Stimulated activated CD8-positive, alpha-beta memory T cell treated with anti-CD3 and anti-CD28 coated beads, Interleukin-7, amount 100 ng/mL, for 4 hours (primary cell): ENCODE measurements at places on chromosomes 1 and 21.

GRCh38 chr1:197991594-197991993, 74.4 kb downstream of the LHX9 start:
- no peak for DNase-seq

DNA sequence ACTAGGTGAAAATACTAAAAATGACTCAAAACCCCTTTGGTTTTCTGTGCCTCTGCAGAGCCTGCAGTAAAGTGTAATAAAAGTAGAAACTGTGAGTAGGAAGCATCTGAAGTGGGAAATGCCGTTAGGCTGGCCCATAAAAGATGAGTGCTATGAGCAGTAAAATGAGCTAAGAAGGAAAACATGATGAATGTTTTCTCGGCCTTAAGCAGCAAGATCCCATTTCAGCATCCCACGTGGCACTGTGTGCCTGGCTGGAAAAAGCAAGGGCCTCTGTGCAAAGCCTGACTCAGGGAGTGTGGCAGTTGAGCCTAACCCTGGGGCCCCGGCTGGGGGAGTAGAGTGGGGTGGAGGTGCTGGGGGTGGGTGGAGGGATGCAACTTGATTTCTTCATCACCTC, 109.5 kb downstream of the TBX15 start:
- DNase-seq = no peak

DNA sequence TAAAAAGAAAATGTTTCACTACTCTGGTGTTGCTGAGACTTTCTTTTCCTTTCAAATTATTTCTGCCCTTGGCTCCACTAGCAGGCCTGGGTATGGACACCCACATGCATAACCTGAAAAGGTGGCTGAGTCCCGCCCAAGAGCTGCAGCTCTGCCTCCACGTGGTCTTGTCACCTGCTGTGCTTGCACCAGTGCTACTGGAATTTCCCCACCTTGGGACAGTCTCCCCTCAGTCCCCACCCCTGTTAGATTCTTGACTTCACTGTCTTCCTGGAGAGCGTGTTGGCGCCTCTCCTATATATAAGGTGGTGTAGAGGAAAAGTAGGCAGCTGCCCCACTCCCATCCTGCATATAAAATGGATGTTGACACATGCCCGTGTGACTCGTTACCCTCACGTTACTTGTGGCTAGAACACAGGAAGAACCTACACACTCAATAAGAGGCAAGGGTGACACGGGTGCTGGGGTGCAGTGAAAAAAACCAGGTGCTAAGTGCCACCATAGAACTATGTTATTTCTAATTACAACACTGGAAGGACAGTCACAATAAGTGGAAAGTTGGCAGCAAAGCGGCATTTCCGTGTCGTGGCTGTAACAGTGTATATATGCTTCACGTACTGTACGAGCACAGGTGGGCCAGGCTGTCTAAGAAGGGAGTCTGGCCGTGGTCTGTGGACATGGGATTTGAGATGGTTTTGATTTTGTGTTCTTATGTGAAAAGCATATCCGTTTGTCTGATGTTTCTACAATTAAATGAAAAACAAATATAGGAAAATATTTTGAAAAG, 61.0 kb downstream of the POFUT2 start:
- DNase-seq = no peak

DNA sequence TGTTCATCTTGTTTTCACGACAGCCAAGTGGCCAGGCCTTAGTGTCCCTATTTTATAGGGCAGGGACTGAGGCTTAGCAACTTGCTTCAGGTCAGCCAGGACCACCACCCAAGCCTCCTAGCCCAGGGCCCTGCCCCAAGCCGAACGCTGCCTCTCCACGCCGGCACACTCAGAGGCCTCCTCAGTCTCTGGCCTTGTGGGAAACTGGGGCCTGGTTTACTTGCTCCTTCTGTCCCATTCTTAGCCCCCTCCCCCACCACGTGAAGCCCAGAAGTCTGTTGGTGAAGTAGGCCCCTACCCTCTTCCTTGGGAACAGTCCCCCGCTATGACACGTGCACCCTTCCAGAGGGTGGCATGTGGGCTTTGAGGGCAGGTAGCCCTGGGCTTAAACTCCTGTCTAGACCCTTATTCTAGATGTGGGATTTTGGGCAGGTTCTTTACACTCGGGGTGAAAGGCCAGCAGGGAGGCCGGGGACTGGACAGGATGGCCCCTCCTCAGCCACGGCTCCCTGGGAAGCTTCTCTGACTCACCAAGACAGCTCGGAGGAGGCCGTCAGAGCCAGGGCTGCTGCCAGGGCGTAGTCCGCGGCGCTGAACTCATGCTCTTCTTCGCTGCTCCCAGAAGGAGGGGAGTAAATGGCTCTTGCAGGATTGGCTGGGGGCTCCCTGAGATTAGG, 4.3 kb downstream of the MYOM3 start:
- DNase-seq = no peak

DNA sequence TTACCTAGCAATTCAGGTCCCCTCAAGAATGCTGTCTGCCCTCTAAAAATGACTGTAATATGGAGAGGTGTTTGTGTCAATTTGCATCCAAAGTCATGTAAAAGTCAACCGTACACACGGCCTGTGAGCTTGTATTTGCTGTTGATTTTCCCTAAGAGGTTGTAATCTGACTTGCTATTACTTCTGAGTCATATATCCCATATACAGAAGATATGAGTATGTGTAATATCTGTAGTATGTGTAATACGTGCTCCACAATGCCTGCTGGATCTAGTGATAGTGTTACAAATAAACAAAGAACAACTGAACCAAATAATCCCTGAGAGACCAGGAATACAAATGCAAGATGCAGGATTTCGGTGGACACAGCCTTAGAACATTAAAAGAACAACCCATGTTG, 1.4 kb upstream of the KCNJ6 start:
- DNase-seq = no peak

GRCh38 chr1:40648200-40648599, 17.3 kb downstream of the RIMS3 start:
- DNase-seq = no peak

DNA sequence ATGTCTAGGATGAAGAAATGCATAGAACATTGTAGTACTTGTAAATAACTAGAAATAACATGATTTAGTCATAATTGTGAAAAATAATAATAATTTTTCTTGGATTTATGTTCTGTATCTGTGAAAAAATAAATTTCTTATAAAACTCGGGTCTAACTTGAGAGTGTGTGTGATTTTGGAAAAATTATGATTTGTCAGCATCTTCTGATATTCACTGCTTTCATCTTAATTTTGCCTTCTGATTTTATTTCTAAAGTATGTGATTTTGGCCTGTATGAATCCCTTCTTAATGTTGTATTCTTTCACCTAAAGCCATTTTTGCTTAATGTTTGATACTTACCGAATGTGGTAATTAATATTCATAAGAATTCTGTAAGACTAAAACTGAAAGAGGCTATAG, 14.3 kb downstream of the IFI44 start:
- DNase-seq = no peak

- no peak for DNase-seq
Measured at GRCh38 chr1:9349331-9349851, 56.7 kb downstream of the SPSB1 start.

DNA sequence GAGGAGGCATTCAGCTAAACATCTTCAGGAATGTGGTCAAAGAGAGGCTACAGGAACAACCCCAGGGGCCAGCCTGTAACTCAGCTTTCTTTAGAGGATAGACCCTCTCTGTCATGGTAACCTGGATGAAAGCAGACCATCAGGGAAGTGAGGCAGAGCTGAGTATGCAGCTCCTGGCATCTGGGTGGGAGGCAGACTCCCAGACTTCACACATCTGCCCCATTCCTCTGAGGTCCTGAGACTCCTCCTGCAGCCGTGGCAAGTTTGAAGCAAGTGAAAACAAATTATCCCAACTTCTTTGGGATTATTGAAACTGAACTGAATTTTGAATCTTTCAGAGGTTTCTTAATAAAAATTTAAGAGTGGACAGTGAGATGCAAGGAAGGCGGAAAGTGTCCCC, 126.1 kb upstream of the KIAA0040 start:
- DNase-seq = no peak

DNA sequence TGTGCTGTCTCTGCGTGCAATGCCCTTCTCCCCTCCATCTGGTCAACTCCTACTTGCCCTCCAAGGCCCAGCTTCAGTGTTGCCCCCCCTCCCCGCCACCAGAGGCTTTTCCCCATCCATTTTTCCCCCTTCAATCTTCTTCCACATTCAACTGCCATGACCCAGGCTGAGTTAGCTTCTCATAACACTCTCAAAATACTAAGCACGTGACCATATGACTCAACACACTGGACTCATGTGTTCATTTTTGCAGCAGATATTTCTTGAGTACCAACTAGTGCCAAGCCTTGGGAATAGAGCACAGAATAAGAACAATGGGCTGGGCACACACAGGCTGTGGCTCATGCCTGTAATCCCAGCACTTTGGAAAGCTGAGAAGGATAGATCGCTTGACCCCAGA, 132.1 kb downstream of the IGSF21 start:
- no peak for DNase-seq

- no peak for DNase-seq
Measured at GRCh38 chr1:200090252-200091159, 63.0 kb downstream of the NR5A2 start.

DNA sequence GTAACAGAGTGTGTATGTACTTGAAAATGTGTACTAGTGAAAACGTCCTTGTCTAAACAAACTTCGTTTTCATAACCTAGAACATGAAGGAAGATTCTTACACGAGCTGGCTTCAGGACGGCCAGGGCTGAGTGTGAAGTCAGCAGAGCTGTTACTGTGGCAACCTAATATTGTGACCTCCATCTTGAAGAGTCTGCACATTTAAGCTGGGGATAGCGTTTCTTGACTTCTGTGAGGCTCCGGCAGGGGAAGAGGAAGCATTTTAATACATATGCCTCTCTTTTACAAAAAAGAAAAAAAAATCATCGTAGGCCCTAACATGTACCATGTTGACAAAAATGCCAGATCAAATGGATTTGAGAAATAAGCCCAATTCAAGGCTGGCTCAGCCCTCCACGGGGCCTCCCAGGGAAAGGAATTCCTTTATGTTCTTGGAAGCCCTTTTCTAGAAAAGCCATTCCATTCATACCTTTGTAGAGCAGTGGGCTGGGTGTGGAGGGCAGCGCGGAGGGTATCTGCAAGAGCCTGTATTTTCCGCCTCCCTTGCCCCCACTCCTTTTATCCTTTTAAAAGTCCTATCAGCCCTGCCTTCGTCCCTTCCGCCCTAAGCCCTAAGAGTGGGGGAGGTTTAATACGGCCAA, 51.1 kb downstream of the SIM2 start:
- DNase-seq = no peak

DNA sequence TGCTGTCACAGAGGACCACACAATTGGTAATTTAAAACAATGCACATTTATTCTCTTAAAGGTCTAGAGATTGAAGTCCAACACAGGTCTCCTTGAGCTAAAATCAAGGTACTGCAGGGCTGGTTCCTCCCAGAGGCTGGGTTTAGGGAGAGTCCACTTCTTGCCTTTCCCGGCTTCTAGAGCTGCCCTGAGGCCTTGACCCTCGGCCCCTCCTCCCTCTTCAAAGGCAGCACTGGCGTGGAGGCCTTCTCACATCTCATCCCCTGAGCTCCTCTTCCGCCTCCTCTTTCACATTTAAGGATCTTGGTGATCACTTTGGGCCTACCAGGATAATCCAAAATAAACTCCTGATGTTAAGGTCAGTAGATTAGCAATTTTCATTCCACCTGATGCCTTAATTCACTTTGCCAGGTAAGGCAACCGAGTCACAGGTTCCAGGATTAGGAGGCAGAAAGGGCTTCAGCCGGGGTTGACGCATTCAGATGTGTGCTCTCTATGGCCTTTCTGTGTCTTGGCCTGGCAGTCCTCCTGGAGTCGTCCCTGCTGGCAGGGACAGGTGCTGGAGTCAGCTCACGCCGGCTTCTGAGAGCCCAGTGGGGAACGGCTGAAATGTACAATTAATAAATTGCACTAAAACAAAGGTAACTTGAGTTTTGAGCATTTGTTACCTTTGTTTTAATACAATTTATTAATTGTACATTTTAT, 61.2 kb upstream of the ABCG1 start:
- DNase-seq = no peak

DNA sequence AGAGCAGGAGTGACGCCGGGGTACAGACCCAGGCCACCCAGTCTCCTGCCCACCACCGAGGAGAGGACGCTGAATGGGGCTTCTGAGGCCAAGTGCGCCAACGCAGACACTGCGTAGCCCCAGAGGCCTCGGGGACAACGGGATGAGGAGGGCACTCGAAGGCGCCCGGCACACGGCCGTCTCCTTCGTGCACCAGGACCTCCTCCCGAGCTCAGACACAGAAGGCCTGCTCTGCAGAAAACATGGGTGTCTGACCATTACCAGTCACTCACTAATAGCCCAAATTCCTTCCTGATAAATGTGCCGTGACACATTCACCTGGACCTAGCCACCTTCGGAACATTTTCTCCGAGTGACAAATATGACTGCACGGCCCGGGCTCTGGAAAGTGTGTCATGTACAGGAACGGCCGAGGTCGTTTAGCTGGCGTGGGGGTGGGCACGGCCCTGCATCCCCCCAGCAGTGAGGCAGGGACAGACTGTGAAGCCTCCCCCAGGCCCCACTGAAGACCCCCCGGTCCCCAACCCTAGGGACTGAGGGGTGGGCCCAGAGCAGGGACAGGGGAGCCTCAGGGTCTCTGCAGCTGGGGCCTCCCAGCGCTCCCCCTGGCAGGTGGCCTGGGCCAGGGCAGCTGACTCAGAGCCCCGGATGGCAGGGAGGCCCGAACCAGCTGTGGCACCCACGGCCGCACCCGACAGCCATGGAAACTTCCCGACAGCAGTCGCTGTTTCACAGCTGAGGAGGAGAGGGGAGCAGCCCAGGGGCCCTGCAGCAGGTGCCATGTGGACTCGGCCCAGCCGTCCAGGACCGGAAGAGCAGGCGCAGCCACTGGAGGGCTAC, 16.7 kb upstream of the COL6A2 start:
- no peak for DNase-seq

DNA sequence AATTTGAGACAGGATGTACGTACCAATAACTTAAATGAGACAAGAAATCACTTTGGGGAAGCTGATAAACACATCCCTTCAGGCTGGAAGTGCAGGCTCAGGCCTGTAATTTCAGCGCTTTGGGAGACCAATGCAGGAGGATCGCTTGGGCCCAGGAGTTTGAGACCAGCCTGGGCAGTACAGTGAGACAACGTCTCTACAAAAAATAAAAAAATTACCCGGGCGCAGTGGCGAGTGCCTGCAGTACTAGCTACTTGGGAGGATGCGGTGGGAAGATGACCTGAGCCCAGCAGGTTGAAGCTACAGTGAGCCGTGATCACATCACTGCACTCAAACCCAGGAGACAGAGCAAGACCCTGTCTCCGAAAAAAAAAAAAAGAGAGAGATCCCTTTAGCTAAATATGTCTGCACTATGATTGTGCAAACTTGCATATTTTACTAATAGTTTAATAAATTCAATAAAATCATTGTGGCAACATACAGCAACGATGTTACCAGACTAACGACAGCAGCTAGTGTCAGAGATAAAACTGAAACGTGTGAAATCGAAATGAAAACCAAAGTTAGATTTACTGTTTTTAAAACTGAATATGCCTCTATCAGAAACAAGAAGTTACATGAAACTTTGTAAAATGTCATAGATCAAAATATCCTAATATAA, 54.7 kb downstream of the CD2 start:
- DNase-seq = no peak
